Activated naive CD4-positive, alpha-beta T cell (primary cell): ENCODE measurements at places on chromosomes 5 and 9.

DNA sequence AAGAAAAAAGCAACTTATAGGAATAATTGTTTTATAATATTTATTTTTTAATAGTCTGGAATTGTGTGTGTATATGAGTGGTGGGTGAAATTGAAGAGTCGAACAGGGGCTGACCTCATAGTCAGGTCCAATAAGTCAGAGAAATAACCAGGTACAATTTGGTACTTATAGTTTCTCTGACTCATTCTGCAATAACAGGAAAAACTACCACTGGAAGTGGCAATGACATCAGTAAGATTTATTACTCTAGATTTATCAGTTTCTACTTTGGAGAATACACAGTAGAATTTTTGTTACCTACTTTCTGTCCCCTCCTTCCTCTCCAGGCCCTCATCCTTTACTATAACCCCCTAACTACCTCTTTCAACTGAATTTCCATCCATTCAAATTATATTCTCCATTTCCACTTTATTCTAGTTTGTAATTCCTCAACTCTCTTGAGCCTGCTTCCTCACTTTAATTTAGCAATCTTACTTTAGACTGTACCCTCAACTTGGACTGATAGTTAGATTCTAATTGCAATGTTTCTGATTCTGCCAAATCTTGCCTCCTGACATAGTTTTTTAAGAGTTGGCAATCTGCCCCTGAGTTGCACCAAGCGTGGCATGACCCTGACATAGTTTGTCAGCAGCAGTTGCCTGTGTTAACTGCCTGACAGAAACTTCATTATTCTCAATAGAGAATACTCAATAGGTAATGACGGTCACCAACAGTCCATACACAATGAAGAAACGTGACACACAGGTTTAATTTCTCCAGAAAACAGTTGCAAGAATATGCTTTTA, 475.3 kb upstream of the RIOK2 start:
- DNase-seq = no peak

DNA sequence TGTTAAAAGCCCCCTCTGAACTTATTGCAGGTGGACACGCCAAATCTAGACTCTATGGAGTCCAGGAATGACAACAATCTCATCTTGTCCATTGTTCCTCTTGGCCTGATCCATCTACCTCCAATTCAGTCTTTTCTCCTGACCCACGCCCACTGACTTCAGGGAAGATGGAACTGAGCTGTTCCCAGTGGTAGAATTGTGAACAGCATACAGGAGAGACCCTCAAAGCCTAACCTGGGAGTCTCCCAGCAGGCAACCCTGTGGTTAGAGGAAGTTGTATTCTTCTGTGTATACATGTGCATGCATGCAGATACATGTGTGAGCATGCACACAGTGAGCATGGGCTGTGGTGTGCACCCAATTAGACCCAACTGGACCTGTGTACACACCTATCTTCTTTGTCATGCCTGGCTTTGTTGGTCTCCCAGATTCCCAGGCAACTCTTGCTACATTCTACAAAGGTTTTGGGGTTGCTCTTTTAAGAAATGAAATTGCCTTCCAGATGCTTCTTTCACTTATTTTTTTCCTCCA, 286.0 kb downstream of the ZSWIM6 start:
- DNase-seq = no peak

DNA sequence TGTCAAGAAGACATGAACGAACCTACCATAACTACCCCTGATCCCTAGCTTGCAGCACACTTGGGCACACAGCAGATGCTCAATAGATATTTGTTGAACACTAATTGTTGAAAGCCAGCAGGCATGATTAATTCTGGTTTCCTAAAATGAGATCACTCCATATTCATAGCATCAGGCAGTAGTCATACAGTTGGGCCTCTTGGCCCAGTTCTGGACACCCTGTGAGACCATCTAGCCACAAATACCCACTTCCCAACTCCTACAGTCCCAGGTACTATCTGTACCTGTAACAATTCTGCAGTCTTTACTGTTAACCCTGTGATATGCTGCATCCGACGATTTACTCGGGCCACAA, 24.2 kb downstream of the P4HA2 start:
- DNase-seq = no peak

- no peak for DNase-seq
Measured at GRCh38 chr9:38708759-38709158, 11.2 kb downstream of the FAM240B start.

DNA sequence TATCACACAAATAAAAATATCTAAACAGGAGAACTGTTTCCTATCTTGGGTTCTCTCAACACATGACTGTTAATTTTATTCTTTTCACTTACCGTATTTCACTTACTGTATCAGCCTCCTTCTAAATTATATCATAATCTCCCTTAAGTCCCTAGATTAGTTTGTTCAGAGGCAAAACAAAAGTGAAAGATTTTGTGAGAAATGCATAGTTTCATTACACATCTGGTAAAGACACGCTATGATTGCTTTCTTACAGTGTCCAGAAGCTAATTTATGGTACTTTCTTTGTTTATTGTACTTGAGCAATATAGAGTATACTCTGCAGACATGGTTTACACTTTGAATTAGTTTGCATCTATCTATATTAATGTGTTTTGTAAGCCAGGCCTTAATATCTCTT, 159.7 kb upstream of the TLX3 start:
- DNase-seq = no peak

DNA sequence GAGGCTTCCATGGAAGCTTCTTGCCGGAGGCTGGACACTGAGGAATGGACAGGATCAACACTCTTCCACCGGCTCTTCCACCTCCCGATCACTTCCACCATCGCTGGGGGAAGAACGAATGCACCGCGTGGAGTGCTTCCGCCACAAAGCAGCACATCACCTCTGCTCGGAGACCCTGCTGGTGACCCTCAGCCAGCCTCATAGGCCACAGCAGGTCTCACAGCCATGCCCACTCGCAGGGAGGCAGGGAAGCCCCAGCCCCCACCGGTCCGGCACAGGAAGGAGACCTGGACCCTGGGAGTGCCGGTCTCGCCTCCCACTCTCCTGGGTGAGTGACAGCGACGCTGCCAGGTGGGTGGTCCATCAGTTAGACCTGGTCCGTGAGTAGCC, 4.7 kb downstream of the MRPL36 start:
- DNase-seq = no peak

- DNase-seq = no peak
Measured at GRCh38 chr5:14779975-14780374, 91.6 kb downstream of the ANKH start.

DNA sequence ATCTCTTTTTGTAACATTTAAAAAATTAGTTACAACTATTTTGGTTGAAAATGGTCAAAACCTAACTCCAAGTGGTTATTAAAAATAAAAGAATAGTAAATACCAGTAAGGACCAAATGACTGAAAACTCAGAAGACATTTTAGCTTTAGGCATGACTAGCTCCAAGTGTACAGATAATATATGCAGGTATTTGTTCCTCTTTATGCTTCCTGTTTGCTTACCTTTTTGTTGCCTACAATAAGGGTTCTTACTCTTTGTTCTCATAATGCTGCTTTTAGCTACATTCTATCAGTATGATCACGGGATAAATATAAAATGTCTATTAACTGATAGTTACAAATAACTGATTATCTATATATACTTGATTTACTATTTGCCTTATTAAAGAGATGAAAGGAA, 259.6 kb downstream of the CDH12 start:
- DNase-seq = no peak

- DNase-seq = no peak
Measured at GRCh38 chr9:98978231-98978681, 34.5 kb downstream of the COL15A1 start.

GRCh38 chr5:75405296-75405695, 68.3 kb downstream of the HMGCR start:
- no peak for DNase-seq

DNA sequence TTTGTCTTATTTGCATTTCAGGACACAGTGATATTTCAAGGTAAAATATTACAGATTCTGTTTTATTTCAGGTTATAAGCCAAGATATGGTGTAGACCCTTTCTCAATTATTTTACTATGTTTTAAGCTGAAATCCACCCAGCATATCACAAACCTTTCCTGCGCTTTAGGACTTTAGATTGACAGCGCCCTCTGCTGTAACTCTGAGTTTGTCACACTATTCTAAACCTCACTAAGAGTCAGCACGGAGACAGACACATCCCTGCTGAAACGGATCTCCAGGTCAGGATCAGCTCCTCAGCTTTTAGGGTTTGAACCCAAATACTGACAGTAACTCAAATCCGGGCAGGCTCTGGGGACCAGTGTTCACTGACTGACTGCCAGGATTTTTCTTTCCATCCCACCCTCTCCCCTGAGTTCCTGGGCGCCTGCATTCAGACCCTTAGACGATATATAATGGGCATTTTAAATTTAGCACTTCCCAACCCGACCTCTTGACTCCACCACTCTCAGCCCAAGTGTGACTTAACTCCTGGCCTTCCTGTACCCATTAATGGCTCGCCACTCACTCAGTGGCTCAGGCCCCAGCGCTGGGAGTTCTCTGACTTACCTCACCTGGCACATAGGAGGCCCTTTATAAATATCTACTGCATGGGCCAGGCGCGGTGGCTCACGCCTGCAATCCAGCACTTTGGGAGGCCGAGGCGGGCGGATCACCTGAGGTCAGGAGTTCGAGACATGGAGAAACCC, 33.5 kb downstream of the TLX3 start:
- DNase-seq = no peak

DNA sequence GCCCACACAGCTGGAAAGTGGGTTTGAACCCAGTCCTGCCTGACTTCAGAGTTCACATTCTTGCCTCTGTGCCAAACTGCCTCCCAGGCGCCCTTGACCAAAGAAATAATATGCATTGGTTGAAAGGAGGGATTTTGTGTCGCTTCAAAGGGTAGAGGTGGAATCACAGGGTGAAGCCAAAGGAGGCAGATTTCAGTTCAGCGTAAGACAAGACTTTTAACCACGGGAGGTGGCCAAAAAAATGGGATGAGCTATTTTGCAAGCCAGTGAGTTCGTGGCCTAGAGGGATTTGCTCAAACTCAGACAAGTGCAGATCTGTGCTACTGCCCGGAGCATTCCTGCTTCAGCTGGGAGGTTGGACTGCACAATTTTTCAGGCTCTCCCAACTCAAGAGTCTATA, 57.6 kb upstream of the RANBP3L start:
- DNase-seq = no peak

- DNase-seq = no peak
Measured at GRCh38 chr5:143708672-143709071, 103.3 kb upstream of the HMHB1 start.

GRCh38 chr9:91006046-91006445, 204.4 kb downstream of the SYK start:
- DNase-seq = no peak

GRCh38 chr9:110121170-110121569, 86.8 kb downstream of the C9orf152 start:
- DNase-seq = no peak

DNA sequence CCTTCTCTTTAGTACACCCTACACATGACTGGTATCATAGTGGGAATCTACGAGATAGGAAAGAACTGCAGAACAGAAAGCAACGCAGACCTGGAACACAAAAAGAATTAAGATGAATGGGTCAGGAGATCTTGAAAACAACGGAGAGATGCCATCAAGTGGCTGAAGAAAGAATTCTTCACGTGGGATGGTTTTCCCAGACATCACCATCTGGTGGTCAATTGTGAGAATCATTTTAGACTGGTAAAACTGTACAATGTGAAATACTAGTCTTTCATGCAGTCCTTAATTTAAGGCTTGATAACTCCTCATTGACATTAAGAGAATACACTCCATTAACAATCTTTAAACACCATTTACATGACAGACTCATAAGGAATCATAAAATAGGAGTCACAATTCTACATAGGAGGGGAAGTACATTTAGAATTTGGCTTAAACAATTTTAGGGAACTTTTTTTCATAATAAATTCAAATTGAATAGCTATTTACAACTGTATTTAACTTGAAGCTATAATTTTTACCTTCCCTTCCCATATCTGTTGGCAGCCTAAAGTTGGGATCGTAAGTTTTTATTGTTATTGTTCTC, 128.4 kb upstream of the TRPM3 start:
- no peak for DNase-seq

- DNase-seq = no peak
Measured at GRCh38 chr5:147522435-147522834, 12.6 kb upstream of the DPYSL3 start.

DNA sequence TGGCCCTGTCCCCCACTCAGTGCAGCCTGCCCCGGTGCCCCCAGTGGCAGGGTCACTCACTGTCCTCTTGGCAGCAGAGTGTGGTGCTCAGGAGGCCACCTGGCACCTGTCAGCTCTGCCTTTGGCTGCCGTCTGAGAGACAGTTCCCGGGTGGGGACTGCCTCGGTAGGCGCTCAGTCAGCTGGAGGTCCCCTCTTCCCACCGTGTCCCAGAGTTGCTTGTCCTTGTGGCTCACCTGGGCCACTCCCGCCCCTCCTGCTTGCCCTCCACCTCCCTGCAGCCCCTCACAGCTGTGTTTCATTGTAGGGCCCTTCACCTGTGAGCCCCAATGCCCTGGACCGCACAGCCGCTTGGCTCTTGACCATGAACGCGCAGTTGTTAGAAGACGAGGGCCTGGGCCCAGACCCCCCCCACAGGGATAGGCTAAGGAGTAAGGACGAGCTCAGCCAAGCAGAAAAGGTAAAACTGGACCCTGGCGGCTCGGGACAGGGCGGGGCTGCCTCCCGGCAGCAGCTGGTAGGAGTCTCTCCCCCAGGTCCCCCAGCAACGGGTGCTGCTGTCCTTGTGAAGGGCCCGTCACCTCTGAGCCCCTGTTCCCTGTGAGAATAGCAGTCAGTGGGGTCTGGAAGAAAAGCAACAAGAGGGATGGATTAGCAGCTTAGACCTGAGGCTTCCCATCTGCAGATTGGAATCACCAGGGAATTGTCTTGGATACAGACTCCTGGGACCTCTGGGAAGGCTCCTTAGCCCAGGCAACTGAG, 122.7 kb downstream of the DAB2IP start:
- DNase-seq = no peak

DNA sequence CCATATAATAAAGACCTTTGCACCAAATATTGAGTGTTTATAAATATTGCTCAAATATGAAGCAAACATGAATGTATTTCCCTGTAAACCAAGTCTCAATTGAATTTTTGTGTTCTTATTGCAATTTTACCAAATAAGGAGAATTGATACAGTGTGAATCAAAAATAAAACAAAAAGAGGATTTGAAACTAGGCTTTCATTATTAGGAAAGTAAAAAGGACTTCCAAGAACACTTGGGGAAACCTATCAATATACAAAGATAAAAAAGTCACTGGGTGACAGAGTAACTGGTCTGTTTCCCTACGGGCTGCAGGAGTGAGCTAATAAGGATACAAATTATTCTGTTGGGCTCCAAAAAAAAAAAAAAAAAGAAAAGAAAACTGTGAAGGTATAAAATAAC, 44.8 kb upstream of the SNX2 start:
- no peak for DNase-seq
